ENCODE measurements at places on chromosomes 12 and 14. TPM values are rescaled to one million over a fixed set of nuclear protein-coding genes. Genes with fewer than 3 reads are reported as not detected.

The ACOT6 gene
- total RNA-seq: not detected

The SLCO1B1 gene
- total RNA-seq: not detected

DNA sequence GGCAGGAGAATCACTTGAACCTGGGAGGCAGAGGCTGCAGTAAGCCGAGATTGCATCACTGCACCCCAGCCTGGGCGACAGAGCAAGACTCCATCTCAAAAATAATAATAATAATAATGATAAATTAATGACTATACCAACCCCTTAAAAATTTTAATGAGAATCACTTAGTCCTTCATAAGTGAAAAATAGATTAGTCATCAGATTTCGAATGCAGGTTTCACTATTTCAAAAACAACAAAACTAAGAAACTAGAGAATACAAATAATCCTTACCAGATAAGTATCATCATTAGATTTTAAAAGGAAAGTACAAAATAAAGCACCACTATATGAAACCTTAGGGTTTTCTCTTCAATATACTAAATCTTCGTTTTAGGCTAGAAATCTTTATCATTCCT lies 62.3 kb downstream of the CEP83 start:
- DNase-seq: no peak

The SLC2A14 gene
- not detected for total RNA-seq

Measured in activated T-helper 1 cell treated with anti-CD3 and anti-CD28 coated beads, Interleukin-12 subunit alpha, Interleukin-12 subunit beta, Interleukin-2, Interleukin-4 antibody, amounts not matched to agents 30 ng/mL and 10 ng/mL and 1 ng/mL, durations not matched to agents 14 hours and 24 hours and 36 hours (primary cell).